ENCODE measurements at places on chromosomes 3 and 15.

GRCh38 chr3:125496701-125497100, 23.3 kb downstream of the SNX4 start:
- DNase-seq: no peak

GRCh38 chr15:101031213-101031612, 112.1 kb downstream of the LRRK1 start:
- no peak for DNase-seq

DNA sequence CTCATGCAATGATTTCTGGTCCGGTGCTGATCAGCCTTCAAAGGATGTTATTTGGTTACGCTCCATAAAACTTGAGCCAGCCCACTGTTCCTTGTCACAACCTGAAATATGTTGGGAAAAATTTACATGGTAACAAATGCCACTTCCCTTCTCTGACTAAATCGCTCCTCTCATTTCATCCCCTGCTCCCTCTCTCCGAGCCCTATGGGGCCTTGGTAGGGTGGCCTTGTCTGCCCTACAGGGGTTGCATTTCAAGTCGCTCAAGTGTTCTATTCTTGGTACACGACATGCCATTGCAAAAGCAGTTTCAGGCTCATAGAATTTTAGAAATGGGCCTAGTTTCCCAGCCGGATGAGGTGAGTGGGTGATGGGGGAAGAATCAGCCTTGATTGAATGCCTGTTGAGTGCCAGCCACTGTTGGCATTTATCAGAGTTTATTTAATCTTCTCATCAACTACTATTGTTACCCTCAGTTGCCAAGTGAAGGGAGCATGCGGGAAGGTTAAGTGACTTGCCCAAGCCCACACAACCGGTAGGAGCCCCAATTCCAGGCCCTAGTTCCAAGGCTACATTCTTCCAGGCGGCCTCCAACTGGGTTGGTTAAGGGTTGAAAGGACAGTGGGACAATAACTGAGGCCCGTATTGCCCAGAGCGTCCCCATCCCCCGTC, 961 bp upstream of the ABHD2 start:
- DNase-seq: no peak

DNA sequence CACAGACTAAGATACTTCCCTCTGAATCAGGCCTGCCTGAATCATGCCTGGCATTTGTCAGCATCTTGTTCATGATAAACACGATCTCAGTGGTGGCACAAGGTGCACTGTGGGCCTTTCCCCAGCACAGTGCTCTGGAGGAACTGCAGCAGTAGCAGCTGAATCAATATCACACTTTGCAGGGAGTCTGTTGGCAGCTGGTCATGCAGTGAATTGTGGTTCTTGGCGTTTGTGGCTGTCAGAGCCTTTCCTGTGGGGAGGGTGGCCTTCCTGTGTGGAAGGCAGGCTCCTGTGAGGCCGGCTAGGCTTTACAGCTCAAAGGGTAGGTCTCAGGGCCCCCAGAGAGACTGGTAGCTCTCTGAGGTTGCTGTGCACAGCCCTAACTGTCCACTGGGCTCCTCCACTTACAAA, 54.4 kb upstream of the TLE3 start:
- DNase-seq: no peak

GRCh38 chr3:108097322-108098002, 6.6 kb upstream of the CD47 start:
- no peak for DNase-seq

DNA sequence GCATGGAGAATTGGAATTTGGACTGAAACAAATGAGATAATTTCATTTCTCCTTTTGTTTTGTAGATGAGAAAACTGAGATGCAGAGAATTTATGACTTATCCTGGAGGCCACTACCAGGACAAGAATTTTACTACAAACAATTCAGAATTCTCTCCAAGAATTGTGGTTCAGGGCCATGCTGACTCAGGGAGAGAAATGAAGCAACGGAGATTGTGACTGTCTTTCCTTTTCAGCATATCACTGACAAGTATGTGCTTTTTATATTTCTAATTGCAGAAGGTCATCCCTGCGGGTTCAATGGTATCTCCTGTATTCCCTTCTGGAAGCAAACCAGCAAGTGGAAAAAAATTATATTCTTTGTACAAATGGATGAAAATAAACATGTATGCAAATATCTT, 170.8 kb upstream of the MITF start:
- no peak for DNase-seq

Measured in stimulated activated CD4-positive, alpha-beta T cell treated with anti-CD3 and anti-CD28 coated beads, Interleukin-15, amount 100 ng/mL, for 24 hours (primary cell).